A673 (cell line): ENCODE measurements at places on chromosomes 6 and 20. TPM values are rescaled to one million over a fixed set of nuclear protein-coding genes. Genes with fewer than 3 reads are reported as not detected.

Gene SLC35A1
- total RNA-seq, result 11.5 and 13.0 TPM in 2 replicates

Gene ZSCAN16
- total RNA-seq, result 8.0 and 9.0 TPM in 2 replicates

Gene HLA-DMB
- 0.34 and 0.46 TPM in 2 replicates for total RNA-seq

Gene KHDC1L
- total RNA-seq, result not detected in 2 replicates

Gene PTCHD4
- total RNA-seq, result 0.17 TPM in 1 of 2 replicates, not detected in the other

Gene PI16
- not detected in 2 replicates for total RNA-seq

Gene SLC24A3
- total RNA-seq, result 46.0 and 47.8 TPM in 2 replicates

Gene ZBTB12
- total RNA-seq, result 21.3 and 25.5 TPM in 2 replicates

Gene ULBP1
- 5.2 and 7.0 TPM in 2 replicates for total RNA-seq

DNA sequence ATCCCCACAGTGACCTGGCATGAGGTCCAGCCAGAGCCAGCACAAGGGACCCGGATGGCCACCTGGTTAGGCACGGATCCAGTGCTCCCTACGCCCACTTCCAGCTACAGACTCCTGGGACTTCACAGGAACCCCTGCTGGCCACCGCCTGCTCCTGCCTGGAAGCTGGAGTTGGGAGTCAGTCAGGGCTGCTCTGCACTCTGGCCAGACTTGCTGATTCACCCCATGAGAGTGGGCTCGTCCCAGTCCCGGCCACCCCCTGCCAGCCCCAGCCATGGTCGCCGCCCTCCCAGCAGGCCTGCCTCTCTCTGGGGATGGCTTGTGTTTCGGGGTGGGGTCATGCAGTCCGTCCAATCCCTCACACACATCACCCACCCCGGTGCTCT lies 125.8 kb downstream of the DLL1 start:
- no peak for DNase-seq

DNA sequence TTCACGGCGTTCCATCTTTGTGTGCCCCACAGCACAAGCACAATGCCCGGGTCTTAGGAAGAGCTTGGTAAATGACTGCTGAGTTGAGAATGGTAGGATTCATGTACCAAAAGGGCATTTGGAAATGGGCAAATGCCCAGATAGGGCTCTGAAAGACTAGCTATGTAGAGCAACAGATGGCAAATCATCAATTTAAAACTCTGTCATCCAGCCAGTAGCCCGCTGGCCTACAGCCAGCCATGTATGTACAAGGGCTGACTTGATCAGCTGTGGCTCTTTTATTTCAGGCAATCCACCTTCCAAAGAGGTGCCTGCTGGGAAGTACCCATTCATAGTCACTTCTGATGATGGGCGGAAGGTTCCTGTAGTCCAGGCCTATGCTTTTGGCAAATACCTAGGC lies 35.1 kb downstream of the NT5E start:
- DNase-seq, result no peak

DNA sequence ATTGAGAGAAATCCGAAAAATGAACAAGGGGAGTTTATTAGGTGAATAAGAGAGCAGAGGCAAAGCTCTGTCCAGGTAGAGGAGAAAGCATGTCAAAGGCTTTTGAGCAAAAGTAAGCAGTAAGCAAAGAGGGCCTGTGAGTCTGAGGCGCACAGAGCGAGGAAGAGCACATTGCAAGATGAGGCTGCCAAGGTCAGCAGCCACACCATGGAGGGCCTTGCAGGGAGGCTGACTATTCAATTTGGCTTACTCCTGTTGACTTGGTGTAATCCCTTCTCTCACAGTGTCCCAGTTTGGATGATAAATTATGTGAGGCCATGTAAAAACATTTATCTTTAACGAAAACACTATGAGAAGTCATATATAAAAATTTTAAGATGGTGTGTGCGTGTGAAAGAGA lies 32.4 kb downstream of the SESN1 start:
- no peak for DNase-seq

DNA sequence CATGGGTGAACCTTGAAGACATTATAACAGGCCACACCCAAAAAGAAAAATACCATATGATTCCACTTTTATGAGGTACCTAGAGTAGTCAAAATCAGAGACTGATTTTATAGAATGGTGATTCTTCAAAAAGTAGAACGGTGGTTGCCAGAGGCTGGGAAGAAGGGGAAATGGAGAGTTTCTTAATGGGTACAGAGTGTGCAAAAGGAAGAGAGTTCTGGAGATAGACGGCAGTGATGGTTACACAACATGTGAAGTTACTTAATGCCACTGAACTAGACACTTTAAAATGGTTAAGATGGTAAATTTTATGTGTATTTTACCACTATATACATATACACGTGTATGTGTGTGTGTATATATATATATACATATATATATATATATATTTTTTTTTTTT lies 80.8 kb downstream of the PRND start:
- no peak for DNase-seq

DNA sequence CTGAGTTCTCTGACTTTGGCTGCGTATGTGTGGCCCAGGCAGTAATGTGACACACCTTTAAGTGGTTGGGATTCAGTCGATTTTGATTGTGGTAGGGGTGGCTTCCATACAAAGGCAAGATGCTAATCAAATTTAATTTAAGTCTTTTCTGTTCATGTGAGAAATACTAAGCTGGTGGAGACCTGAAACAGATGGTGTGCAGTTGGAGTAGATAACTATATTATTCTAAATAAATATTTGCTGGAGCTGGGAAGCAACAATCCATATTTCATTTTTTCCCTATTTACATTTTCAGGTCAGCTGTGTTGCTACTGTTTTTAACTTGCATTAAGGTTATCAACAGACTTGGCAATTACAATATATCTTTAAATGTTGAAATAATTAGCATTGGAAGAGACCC lies 67.4 kb upstream of the C20orf144 start:
- no peak for DNase-seq

DNA sequence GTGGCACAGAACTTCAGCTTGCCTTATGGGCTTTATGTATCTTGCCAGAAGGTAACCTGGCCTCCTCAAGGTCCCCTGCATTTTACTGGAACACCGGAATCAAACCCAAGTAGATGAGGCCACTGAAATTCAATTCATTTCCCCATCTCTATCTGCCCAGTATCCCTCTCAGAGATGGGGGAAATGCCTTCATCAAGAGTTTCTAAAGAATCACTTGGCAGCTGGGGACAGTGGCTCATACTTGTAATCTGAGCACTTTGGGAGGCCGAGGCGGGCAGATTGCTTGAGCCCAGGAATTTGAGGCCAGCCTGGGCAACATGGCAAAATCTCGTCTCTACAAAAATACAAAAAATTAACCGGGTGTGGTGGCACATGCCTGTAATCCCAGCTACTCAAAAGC lies 12.9 kb downstream of the MDGA1 start:
- DNase-seq, result no peak

- peak; percentile 68 for DNase-seq
Measured at GRCh38 chr20:25058051-25058846, at the start of gene ACSS1. TSS of gene ACSS1 (minus strand) at chr20:25058139. CDS start at chr20:25058102, 37 bp downstream.

GRCh38 chr6:31268369-31268765 lies 3.5 kb downstream of the HLA-C start:
- DNase-seq, result no peak

DNA sequence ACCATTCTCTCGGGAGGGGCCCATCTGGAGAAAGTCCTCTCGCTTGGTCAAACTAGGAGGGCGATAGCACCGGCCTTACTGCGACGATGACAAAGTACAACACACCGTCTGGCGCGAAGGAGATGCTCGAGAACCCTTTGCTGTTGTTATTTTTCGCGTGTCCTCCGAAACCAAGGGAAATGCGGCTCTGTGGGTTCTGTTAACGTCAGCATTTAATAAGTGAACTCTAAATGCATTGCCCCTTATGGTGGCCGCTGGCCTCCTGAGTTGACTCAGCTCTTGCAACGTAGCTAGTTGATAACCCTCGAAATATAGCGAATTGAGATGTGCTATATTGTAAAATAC lies 577 bp upstream of the SCAND1 start:
- DNase-seq, result peak; percentile 35

DNA sequence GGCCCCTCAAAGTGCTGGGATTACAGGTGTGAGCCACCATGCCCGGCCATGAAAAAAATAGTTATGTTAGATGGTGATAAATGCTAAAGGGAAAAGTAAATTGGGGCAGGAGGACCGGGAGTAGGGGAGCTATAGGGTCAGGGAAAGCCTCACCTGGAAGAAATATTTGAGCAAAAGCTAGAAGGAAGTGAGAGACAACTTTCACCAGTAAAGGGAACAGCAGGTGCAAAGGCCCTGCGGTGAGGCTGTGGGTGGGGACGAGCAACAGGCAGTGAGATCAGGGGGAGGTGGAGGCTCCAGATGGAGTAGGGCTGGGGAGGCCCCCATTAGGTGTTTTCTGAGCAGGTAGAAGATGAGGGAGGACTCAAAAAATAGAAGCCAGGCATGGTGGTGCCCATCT lies 16.0 kb downstream of the BCAS4 start:
- no peak for DNase-seq

DNA sequence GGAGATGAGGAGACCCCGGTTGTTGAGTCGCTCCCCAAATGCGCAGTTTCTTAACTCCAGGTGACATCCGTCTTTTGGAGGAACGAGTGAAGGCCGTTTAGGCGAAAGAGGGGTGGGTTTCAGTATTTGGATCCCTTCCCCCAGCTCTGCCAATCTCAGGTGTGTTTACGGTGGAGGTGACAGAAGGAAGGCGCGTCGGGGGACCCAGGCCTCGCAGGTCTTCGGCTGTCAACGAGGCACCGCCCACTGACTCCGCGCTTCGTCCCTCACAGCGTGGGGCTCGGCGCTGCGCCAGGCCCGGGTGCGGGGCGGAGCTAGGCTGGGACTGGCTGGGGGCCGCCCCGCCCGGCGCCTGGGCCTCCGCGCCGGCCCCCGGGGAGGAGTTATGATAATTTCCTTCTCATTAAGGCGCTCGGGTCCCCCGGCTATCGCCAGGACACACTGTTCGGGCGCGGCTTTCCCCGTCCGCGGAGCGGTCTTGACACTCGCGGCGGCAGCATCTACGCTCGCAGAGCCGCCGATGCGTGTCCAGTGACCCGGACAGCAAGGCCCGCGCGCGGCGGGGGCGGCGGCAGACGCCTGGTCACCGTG lies at the start of gene TFAP2C:
Gene TFAP2C, plus strand, starts transcription at position 434 of the 591 bp plus-strand sequence. CDS start 239 bp downstream, outside the sequence.
- peak; percentile 76 for DNase-seq

DNA sequence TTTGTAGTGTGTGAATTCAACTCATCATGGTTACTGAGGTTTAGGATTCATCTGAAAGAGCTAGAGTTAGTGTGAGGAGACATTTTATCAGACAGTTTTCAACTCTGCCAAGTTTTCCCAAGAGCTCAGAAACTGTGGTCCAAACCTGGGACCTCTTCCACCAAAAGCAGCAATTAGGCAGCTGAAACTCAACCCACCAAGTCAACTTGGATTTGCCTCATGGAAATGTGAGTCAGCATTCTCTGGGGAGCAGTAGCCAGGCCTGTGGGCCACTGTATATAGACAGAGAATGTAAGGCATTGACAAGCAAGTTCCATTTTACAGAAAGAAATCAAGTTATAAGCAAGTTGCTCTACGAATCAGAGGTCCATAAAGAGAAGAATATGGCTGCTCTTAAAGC lies 178.8 kb upstream of the HDDC2 start:
- DNase-seq, result no peak

- peak; percentile 29 for DNase-seq
Measured at GRCh38 chr20:37725855-37726254, 32.0 kb downstream of the CTNNBL1 start.

DNA sequence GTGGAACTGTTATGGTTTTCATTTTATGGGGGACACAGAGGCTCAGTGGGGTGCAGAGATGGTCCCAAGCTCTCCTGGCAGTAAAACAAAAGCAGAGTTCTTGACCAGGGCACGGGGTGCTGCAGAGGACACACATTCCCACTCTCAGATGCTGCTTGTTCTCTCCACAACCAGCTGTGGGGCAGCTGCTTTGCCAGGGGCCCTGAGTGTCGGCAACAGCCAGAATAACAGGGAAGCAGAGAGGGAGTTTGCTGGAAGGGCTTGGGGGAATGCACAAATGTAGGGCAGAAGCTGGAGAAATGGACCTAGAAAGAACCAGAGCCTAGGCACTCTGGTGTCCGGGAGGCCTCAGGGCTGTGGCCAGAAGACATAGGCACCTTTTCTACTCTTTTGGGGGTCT lies 93.7 kb downstream of the CDH26 start:
- DNase-seq, result no peak

DNA sequence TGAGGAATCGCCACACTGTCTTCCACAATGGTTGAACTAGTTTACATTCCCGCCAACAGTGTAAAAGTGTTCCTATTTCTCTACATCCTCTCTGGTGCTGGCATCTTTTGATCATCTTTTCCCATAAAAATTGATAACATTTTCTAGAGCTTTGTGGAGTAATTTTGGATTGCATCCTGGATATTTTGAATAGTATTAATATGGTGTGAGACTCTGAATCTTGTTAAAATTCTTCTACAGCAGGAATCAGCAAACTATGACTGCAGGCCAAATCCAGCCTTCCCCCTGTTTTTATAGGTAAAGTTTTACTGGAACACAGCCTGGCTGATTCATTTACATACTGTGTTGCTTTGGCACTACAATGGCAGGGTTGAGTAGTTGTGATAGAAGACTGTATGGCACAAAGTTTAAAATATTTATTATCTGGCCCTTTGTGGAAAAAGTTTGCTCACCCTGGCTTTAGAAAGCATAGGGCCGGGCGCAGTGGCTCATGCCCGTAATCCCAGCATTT lies 15.0 kb upstream of the RNF8 start:
- no peak for DNase-seq
